Placental epithelial cell (primary cell): ENCODE measurements at places on chromosomes 7 and 10. TPM values are rescaled to one million over a fixed set of nuclear protein-coding genes. Genes with fewer than 3 reads are reported as not detected.

The CABCOCO1 gene
- 0.87 and 3.5 TPM in 2 replicates for total RNA-seq

The PLXDC2 gene
- total RNA-seq = 19.6 and 20.2 TPM in 2 replicates

The TDRD1 gene
- 0.39 and 2.0 TPM in 2 replicates for total RNA-seq

The DYDC2 gene
- total RNA-seq = not detected in 2 replicates

The GIMAP1 gene
- total RNA-seq = not detected in 2 replicates

The TMEM213 gene
- total RNA-seq = not detected in 2 replicates

The HOXA10 gene
- total RNA-seq = 0.39 TPM in 1 of 2 replicates, not detected in the other

The ERVW-1 gene
- not detected in 2 replicates for total RNA-seq

The C10orf67 gene
- 0.33 TPM in 1 of 2 replicates, not detected in the other for total RNA-seq

The GPER1 gene
- under 0.01 and 0.33 TPM in 2 replicates for total RNA-seq

The SPDYE1 gene
- total RNA-seq = not detected in 2 replicates

The AKR1E2 gene
- total RNA-seq = 11.4 and 12.8 TPM in 2 replicates

The TFPI2 gene
- total RNA-seq = 0.79 and 1.1 TPM in 2 replicates

The HABP2 gene
- total RNA-seq = not detected in 2 replicates

The SYT15 gene
- 0.22 and 0.39 TPM in 2 replicates for total RNA-seq

The HOXA5 gene
- total RNA-seq = 0.39 TPM in 1 of 2 replicates, not detected in the other

The EBLN1 gene
- not detected in 2 replicates for total RNA-seq

The FRAT2 gene
- total RNA-seq = 10.2 and 10.8 TPM in 2 replicates

The SFTPD gene
- total RNA-seq = not detected in 2 replicates
